ENCODE measurements at places on chromosomes 2 and 18. TPM values are rescaled to one million over a fixed set of nuclear protein-coding genes. Genes with fewer than 3 reads are reported as not detected.

DNA sequence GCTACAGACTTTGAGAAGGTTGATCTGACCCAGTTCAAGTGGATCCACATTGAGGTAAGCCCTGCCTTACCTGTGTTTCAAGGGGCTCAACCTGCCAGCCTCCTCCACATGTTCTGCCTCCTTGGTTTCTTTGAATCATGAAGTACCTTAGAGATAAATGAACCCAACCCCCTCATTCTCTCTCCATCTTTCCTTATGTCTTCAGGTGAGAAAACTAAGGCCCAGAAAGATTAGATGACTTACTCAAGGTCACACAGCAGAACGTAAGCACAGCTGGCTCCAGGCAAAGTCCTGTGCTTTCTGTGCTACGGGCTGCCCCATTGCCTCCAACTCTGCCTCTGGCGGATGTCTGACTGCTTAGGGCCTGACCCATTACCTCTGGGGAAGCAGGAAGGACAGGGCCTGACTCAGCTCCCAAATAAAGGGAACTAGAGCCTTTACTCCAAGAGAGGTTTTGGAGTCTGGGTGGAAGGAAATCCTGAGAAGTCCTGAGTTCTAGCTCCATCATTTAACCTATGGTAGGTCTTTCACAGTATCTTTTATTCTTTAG, 10.3 kb downstream of the KHK start:
- DNase-seq: no peak

- DNase-seq: no peak
These were observed 28.5 kb upstream of the MARCHF7 start for GRCh38 chr2:159683817-159684216.

- DNase-seq: no peak
These were observed 17.0 kb upstream of the ATL2 start for GRCh38 chr2:38394041-38394440.

DNA sequence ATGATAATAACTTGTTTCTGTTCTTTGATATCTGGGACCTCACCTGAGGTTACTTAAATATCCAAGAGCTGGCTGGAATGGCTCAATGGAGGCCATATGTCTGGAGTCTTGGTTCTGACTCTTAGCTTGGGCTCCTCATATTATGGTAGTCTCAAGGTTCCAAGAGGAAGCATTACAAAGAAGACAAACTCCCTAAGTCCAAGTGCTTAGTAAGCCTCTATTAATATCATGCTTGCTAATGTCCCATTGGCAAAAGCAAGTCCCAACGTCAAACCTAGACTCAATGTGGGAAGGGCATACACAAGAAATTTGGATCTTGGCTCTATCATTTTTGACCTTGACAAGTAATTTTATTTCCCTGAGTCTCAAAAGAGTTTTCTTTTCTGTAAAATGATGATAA, 49.2 kb upstream of the SPOPL start:
- DNase-seq: no peak

GRCh38 chr2:112026509-112026908, 28.6 kb upstream of the TMEM87B start:
- no peak for DNase-seq

DNA sequence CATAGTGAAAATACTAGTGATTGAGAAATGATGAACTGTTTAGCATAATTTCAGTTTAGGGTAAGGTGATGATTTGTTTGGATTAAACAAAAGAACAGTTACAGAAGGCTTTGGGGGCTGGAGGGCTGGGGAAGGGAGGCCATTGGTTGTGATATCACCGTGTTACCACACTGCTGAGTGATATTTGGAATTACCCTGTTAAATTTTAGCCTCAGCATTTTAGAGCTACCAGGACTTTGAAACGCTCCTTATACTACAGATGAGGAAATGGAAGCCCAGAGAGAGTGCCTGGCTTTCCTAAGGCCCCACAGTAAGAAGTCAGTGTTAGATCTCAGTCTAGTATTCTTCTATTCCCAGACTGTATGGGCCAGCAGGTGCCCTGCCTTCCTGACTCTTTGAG, 15.6 kb downstream of the ARHGEF33 start:
- no peak for DNase-seq

The FBLN7 gene
- 1.9 TPM for total RNA-seq

The CABLES1 gene
- 19.8 TPM for total RNA-seq

The SH3RF3 gene
- total RNA-seq: 5.0 TPM

The LIMS2 gene
- total RNA-seq: 7.7 TPM

GRCh38 chr2:122028371-122029100, 273.1 kb downstream of the TSN start:
- no peak for DNase-seq

The ACTR3 gene
- total RNA-seq: 80.0 TPM

DNA sequence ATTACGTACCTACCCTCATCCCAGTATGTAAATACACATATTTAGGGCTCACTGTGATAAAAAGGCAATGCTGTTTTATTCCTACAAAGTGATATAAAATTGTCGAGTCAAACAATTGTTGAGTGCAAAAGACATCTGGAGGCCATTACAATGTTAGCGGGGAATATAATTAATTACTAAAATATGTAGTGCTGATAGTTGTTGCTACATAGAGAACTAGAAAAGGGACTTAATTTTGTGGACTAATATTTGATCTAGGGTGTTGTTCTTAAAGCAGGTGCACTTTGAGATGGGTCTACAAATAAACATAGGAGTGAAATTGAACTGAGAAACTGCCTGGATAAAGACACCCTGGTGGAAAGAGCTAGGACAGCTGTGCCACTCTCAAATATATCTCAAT, 300.1 kb downstream of the NOL4 start:
- no peak for DNase-seq

GRCh38 chr18:25136416-25137196, 215.4 kb downstream of the ZNF521 start:
- DNase-seq: no peak

DNA sequence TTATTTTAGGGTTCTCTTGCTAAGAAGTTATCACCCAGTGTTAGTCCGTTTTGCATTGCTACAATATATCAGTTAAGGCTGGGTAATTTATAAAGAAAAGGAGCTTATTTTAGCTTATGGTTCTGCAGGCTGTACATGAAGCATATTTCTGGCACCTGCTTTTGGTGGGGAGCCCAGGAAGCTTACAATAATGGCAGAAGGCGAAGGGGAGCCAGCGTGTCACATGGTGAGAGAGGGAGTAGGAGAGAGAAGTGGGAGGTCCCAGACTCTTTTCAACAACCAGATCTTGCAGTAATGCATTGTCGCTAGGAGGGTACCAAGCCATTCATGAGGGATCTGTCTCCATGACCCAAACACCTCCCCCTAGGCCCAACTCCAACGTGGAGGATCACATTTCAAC, 688.8 kb upstream of the PIK3C3 start:
- no peak for DNase-seq

- no peak for DNase-seq
These were observed 46.5 kb downstream of the IL1RL2 start for GRCh38 chr2:102233132-102233884.

DNA sequence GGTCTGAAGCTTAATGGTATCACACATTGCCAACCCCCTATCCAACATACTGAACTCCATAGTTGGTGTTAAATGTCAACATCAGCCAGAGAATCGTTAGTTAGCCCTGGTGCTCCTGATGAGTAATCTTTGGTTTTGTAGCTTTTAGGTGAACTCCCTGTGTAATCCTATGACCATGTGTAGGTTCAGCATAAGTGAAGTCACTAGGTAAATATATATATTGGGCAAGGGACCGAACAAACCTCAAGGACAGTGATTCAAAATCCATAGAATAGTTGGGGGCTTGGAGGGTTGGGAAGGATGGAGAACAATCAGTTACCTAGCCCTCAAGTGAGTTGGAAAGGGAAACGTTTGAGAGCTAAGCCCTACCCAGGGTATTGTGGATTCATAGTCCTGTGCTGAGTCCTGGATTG, 16.0 kb upstream of the AP1S3 start:
- DNase-seq: no peak

The DRC1 gene
- total RNA-seq: not detected

DNA sequence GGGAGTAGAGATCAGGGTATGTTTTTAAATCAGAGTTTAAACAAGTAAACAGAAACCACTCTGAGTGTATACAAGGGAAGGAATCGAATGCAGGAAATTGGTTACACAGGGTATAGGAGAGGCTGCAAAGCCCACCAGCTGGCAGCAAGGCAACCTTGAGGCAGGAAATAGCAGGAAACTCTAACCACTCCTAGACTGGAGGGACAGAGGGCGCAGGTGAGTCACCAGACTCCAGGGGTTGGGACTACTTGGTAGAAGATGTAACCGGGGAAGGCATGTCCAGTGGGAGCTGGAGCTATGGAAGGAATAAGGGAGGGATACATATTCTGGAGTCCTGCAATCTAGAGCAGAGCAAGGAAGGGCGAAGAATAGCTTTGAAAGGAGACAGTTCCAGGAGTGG, 152.3 kb downstream of the MEIS1 start:
- no peak for DNase-seq

The CDH19 gene
- total RNA-seq: 18.2 TPM

The ICOS gene
- 1.2 TPM for total RNA-seq

- DNase-seq: no peak
These were observed 100.3 kb upstream of the MBOAT2 start for GRCh38 chr2:9103663-9104277.

The UGT1A1 gene
- 20.4 TPM for total RNA-seq

The SLC5A7 gene
- total RNA-seq: not detected

All from Peyer's patch (tissue), 4 donors.